ENCODE measurements at places on chromosomes 2 and 18. TPM values are rescaled to one million over a fixed set of nuclear protein-coding genes. Genes with fewer than 3 reads are reported as not detected.

SDC1 gene
- total RNA-seq: 25.1 TPM

RAB6C gene
- total RNA-seq: 0.52 TPM

CENPA gene
- 21.1 TPM for total RNA-seq

QPCT gene
- total RNA-seq: 8.8 TPM

MALL gene
- not detected for total RNA-seq

TRIM43 gene
- total RNA-seq: not detected

KIAA2012 gene
- 0.89 TPM for total RNA-seq

ANKRD53 gene
- not detected for total RNA-seq

FHOD3 gene
- total RNA-seq: 23.4 TPM

STARD6 gene
- not detected for total RNA-seq

COLEC12 gene
- not detected for total RNA-seq

SERPINB10 gene
- total RNA-seq: not detected

RFX8 gene
- not detected for total RNA-seq

UGT1A4 gene
- not detected for total RNA-seq

ATG9A gene
- total RNA-seq: 25.9 TPM

DNAJC5G gene
- total RNA-seq: not detected

ACOXL gene
- 0.58 TPM for total RNA-seq

SLC30A3 gene
- 0.19 TPM for total RNA-seq

CRYBA2 gene
- not detected for total RNA-seq

ACMSD gene
- not detected for total RNA-seq

LYPD1 gene
- total RNA-seq: not detected

CRACDL gene
- total RNA-seq: 2.5 TPM

LIMS2 gene
- 0.32 TPM for total RNA-seq

ZCCHC2 gene
- total RNA-seq: 20.6 TPM

SPP2 gene
- total RNA-seq: not detected

LRRC30 gene
- not detected for total RNA-seq

FTCDNL1 gene
- 0.94 TPM for total RNA-seq

SP3 gene
- total RNA-seq: 139 TPM

CAPN14 gene
- total RNA-seq: 2.0 TPM

GALNT14 gene
- 1.6 TPM for total RNA-seq

ICA1L gene
- 10.1 TPM for total RNA-seq

IL36G gene
- total RNA-seq: not detected

HOXD13 gene
- total RNA-seq: not detected

DYNAP gene
- total RNA-seq: not detected

EIF2B4 gene
- total RNA-seq: 35.3 TPM

LYPD6B gene
- total RNA-seq: 0.43 TPM

GCG gene
- not detected for total RNA-seq

CRYGD gene
- total RNA-seq: not detected

DSG4 gene
- 8.3 TPM for total RNA-seq

CYS1 gene
- 0.54 TPM for total RNA-seq

MOGAT1 gene
- not detected for total RNA-seq

GRHL1 gene
- total RNA-seq: 1.3 TPM

CD8B gene
- total RNA-seq: not detected

MARCHF4 gene
- total RNA-seq: not detected

CPLX4 gene
- total RNA-seq: not detected

ELOA2 gene
- total RNA-seq: not detected

STEAP3 gene
- not detected for total RNA-seq

SERPINB12 gene
- total RNA-seq: not detected

TUBA4B gene
- total RNA-seq: not detected

MSH6 gene
- total RNA-seq: 124 TPM

SALL3 gene
- total RNA-seq: not detected

HOXD12 gene
- 1.0 TPM for total RNA-seq

DQX1 gene
- total RNA-seq: 1.4 TPM

DOK6 gene
- total RNA-seq: not detected

DPYSL5 gene
- total RNA-seq: not detected

STPG4 gene
- not detected for total RNA-seq

DNAJB2 gene
- total RNA-seq: 30.9 TPM

Measured in Karpas-422 (cell line).